ENCODE measurements at places on chromosomes 16 and 17.

DNA sequence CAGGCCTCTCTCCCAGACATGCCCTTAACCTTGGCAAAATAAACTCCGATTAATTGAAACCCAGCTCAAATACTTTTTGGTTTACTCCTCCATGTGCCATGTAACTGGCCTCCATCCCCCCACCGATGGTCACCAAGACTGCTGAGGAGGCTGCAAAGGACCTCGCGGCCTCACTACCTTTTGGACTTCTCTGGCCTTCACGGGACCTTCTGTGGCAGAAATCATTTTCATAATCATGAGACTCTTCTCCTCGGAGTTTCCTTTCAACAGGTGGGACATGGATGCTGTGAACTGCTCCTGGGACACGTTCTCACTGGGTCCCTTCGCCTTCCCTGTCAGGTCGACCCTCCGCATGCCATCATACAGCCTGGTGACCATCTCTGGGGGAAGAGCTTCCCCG is 9.0 kb downstream of the MEAK7 start:
- DNase-seq, result no peak

DNA sequence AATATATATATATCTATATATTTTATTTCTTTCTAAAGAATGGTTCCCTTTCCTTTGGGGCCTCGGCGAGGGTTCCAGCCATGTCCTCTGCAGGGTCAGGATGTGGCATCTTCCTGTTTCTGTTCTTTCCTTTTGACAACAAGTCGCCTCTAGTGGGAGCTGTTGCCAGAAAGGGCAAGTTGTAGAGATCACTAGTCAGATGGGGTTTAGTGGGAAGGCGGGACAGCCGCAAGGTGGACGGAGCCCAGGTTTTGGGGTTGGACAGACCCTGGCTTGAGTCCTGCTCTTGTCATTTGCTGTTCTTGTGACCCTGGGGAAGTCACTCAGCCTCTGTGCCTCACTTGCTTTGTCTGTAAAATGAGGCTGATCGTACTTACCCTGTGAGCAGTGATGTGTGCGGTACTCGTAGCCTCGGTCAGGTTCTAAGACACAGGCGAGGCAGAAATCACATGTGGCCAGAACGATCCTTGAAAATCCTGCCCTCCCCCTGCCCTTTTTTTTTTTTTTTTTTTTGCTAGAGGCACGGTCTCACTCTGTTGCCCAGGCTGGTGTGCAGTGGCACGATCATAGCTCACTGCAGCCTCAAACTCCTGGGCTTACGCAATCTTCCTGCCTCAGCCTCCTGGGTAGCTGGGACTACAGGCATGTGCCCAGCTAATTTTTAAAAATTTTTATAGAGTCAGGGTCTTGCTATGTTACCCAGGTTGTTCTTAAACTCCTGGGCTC is 80.1 kb downstream of the ABCC6 start:
- DNase-seq, result peak; percentile 38

DNA sequence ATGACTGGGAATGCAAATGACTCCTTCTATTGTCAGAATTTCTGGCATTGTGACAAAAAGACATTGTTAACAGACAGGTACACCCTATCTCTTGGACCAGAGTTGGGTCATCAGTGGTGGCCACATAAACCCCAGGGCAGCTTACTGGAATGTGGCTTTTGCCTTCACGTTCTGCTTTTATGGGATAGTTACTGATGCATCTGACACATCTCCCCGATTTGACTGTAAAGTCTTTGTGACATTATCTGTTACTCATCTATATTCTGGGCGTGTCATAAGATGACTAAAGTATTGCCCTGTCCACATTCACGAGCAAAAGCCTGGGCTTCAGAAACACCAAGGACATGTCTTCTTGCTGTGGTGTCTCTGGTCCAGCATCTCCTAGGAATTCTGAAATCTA is 18.7 kb upstream of the AQP8 start:
- DNase-seq, result no peak

DNA sequence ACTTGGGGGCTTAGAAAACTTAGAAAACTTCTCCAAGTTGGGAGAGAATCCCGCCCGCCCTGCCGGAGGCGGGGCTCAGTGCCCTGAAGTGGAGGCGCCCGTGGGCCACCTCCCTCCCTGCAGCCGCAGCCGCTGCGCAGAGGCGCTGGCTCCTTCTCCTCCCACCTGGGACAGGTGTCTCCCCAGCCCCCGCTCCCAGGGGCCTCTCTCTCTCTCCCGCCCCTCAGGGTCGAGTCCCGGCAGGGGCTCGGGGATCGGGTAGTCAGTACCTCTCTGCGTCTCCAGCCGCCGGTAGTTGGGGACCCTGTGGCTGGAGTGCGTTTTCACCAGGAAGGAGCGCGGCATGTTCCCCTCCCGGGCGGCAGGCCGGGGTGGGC is 257 bp downstream of the SNAI3 start:
- DNase-seq, result no peak

DNA sequence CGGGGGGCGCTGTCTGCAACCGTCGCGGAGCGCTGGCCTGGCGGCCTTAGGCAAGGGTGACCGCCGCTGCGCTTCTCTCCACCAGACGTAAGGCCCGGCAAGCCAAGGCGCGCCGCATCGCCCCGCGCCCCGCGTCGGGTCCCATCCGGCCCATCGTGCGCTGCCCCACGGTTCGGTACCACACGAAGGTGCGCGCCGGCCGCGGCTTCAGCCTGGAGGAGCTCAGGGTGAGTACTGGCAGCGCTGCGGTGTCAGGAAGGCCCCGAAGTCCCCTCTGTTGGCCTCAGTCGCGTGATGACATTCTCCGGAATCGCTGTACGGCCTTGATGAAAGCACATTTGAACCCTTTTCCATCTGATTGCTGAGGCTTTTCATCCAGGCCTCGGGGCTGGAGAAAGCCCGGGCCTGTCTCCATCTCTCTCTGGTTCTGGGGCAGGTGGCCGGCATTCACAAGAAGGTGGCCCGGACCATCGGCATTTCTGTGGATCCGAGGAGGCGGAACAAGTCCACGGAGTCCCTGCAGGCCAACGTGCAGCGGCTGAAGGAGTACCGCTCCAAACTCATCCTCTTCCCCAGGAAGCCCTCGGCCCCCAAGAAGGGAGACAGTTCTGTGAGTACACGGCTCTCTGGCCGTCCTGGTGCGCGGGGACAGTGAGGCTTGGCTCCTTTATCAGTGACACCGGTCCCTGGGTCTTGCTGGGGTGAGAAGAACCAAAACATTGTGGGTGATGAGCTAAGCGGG is 831 bp downstream of the RPL13 start:
- DNase-seq, result peak; percentile 59

- peak; percentile 90 for DNase-seq
Observed at GRCh38 chr17:34998205-34998604, 17.9 kb downstream of the LIG3 start.

DNA sequence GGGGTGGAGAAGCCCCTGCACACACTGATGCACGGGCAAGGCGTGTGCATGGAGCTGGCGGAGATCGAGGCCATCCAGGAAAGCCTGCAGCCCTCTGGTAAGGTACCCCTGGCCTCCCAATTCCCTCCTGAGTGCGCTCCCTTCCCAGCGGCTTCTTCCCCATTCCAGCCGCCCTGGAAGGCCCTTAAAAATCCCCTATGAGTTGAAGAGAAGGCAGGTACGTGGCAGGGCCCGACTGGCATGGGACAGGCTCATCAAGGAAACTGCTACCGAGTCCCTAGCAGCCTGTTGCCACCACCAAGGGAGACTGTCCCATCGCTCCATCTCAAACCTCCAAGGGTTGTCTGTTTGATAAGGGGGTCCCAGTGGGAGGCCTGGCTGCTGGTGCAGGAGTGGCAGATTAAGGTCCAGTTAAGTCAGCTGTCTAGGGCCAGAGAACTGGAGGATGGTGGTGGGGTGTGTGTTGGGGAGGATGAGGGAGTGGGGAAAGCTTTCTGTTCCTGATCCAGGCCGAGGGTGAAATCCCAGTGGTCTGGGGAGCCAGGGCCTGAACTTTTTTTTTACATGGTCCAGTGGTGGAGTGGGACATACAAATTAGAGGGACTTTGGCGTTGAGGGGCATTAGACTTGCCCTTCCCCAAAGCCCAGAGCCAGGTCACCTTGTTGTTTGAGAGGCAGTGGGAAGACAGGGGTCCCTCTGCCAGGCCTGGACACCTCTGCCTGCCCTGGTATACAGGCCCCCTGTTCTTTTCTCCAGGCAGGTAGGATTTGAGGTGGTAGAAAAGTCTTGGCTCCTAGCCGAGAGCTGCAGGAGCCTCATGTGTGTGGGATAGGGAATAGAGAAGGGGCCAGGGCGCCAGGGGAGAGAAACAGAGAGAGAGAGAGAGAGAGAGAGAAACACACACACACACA is 994 bp downstream of the IGFBP4 start:
- DNase-seq, result peak; percentile 28

DNA sequence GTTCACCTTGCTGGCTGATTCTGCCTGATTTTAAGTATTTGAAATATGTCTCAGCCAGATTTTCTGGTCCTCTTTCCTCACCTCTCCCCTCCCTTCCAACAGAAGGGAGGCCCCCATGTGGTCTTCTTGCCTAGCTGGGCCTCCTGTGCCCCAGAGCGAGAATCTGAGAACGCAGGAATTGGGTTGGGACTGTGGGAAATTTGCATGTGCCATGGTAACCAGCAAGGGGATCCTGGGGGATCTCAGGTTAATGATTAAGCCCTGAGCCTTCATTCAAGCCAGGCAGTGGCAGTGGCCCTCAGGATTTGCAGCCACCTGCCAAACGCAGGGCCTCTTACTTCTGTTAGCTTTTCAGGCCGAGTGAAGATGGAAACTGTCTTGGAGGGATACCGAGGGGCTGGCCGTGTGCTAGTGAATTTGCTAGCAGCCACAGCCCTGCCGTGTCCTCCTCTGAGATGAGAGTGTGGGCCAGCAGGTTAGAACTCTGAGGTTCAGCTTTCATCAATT is 40.2 kb downstream of the KSR1 start:
- no peak for DNase-seq

- no peak for DNase-seq
Observed at GRCh38 chr17:49486012-49486641, 9.0 kb upstream of the NGFR start.

- DNase-seq, result no peak
Observed at GRCh38 chr16:69056421-69056820, 49.0 kb upstream of the HAS3 start.

GRCh38 chr16:154217-155030 is 2.0 kb downstream of the HBZ start:
- peak; percentile 38 for DNase-seq

- no peak for DNase-seq
Observed at GRCh38 chr17:71068408-71068750, 899.0 kb downstream of the KCNJ2 start.

- DNase-seq, result no peak
Observed at GRCh38 chr17:38762231-38762630, 9.7 kb downstream of the PSMB3 start.

GRCh38 chr16:67100569-67101310 is 9.0 kb upstream of the PHAF1 start:
- peak; percentile 44 for DNase-seq

DNA sequence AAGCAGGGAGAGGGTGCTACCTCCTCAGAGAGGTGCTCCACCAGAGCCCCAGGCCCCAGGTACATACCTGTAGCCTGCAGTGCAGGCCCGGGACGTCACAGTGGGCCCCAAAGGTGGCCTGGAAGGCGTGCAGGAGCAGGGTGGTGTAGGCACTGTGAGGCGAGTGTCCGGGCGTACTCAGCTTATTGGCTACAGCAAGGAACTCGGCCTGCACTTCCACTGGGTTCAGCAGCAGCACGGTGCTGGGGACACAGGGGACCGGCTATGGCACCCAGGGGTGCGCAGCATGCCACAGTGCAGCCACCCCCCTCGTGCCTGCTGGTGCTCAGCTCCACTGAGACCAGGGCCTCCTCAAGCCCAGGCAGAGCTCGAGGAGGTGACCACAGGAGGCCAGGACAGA is 23.2 kb upstream of the PIK3R6 start:
- no peak for DNase-seq

DNA sequence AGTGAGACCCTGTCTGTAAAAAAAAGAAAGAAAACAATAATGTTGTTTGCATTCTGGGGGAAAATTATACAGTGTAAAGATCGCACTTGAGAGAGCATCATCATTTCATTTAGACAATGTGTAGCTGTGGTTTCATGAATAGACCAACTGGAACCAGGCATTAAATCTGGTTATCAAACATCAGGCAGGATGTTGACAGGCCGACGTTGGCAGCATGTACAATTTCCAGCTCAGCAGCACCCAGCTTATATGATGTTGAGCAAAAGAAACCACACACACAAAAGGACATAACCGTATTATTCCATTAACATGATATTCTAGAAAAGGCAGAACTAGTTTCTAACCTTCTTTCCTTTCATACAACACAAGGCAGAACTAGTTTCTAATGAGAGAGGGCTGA is 5.8 kb downstream of the MARVELD3 start:
- no peak for DNase-seq

DNA sequence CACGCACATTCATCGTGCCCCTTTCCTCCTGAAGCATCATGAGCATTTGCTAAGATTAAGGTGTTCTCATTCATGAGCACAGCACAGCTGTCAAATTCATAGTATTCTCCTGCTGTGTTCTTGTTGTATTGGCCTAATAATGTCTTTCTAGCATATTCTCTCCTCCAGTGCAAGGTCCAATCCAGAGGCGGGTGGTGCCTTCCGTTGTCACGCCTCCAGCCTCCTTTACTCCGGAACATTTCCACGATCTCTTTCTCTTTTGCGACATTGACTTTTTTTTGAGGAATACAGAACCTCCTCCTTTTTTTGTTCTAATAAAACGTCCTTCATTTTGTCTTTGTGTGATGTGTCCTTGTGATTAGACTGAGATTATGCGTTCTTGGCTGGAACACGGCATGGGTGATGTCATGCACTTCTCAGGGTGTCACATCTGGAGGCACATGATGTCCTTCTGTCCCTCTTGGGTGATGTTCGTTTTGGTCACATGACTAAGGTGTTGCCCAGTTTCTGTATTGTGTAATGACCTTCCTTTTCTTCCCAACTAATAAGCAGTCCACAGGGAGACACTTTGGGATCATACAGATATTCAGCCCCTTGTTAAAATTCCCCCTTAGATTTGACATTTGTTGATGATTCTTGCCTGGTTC is 66.3 kb downstream of the CLEC16A start:
- DNase-seq, result no peak

DNA sequence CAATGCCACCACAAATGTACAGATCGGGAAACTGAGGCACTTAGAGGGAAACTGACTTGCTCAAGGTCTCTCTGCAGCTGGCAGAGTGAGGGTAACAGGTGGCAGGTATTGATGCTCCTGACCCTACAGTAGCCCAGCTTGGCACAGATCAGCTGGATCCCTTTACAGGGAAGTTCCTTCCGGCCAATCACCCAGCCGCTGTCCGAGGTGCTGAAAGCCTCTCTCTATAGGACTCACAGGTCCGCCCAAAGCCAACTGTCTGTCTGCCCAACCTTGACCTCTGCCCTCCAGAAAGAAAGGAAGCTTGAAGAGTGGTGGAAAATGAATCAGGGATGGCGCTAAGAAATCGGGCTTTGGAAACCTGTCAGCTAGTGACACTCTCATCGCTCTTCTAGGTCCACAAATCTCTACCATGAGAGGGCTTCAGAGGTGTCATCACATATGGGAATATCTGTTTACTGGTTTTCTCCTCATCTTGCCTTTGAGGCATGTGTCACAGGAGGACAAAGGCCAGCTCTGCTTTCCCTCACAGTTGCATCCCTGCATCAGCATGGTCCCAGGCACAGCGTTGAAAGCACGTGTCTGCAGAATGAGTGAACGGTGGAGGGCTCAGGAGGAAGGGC is 246.2 kb downstream of the KATNIP start:
- peak; percentile 55 for DNase-seq

Data from dermis blood vessel endothelial cell (primary cell).